ENCODE measurements at places on chromosomes 7 and 10. TPM values are rescaled to one million over a fixed set of nuclear protein-coding genes. Genes with fewer than 3 reads are reported as not detected.

The GDF2 gene
- polyA plus RNA-seq = not detected

The CDC14C gene
- not detected for polyA plus RNA-seq

The ACTA2 gene
- 0.69 TPM for polyA plus RNA-seq

The NANOS1 gene
- 0.16 TPM for polyA plus RNA-seq

The KIAA1549 gene
- polyA plus RNA-seq = 0.03 TPM

The OR13A1 gene
- polyA plus RNA-seq = 5.8 TPM

The NACAD gene
- polyA plus RNA-seq = 0.22 TPM

The UTF1 gene
- polyA plus RNA-seq = 0.10 TPM

The HYAL4 gene
- polyA plus RNA-seq = not detected

The SUN3 gene
- not detected for polyA plus RNA-seq

The TMEM196 gene
- polyA plus RNA-seq = not detected

The NPC1L1 gene
- polyA plus RNA-seq = 0.10 TPM

The OPALIN gene
- not detected for polyA plus RNA-seq

The EPO gene
- polyA plus RNA-seq = not detected

The UPF2 gene
- 14.3 TPM for polyA plus RNA-seq

The BMI1 gene
- polyA plus RNA-seq = 18.0 TPM

The SFMBT2 gene
- 2.3 TPM for polyA plus RNA-seq
